Activated T-helper 1 cell treated with anti-CD3 and anti-CD28 coated beads, Interleukin-12 subunit alpha, Interleukin-12 subunit beta, Interleukin-2, Interleukin-4 antibody, amounts not matched to agents 30 ng/mL and 10 ng/mL and 1 ng/mL, durations not matched to agents 14 hours and 24 hours and 36 hours (primary cell): ENCODE measurements at places on chromosomes 3 and 15.

- DNase-seq, result peak; percentile 2
Observed at GRCh38 chr3:149174901-149175300, 45.5 kb downstream of the HPS3 start.

- DNase-seq, result no peak
Observed at GRCh38 chr3:151707216-151707615, 26.5 kb upstream of the AADACL2 start.

DNA sequence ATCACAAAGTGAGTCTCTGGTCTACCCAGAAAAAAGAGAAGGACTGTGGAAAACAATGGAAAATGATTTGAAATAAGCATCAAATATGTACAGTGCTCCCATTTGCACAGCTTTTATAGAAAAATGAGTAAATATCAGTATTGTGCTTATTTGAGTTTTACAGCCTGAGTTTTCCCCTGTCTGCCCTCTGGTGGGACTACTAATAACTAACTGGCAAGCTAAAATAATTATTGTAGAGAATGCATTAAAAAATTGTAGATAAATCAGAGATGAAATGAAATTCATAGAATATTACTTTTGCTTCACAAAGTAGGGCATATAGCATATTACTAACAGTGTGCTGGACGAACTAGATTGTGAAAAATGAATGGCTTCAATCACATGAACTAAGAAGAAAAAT is 287.1 kb downstream of the NAALADL2 start:
- DNase-seq, result no peak

GRCh38 chr3:140355481-140355880 is 322.4 kb upstream of the TRIM42 start:
- no peak for DNase-seq

GRCh38 chr3:15284121-15284889 is 48.1 kb downstream of the SH3BP5 start:
- no peak for DNase-seq

- DNase-seq, result no peak
Observed at GRCh38 chr3:186365202-186365974, 3.4 kb upstream of the DGKG start.

GRCh38 chr15:40344631-40345120 is 3.9 kb upstream of the CCDC9B start:
- DNase-seq, result peak; percentile 64

- DNase-seq, result no peak
Observed at GRCh38 chr15:36943508-36944361, 156.6 kb downstream of the MEIS2 start.

DNA sequence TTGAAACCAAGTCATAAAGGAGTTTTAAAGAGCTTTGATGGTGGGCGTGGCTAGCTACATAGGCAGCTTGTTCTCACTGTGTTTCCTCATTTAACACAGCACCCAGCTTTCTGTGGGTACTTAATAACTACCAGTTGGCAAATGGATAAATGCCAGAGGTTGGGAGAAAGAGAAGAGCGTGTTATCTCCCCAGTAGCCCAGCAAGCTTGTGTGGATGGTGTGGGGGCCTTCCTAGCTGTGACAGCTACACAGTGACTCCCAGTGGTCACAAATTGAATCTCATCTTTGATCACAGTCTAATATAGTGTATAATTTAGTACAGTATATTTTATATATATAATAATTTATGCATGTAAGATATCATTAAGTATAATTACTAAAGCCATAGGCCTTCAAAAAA is 984.1 kb downstream of the EPHA3 start:
- DNase-seq, result no peak

- DNase-seq, result no peak
Observed at GRCh38 chr15:62940093-62940754, 102.3 kb upstream of the TPM1 start.

DNA sequence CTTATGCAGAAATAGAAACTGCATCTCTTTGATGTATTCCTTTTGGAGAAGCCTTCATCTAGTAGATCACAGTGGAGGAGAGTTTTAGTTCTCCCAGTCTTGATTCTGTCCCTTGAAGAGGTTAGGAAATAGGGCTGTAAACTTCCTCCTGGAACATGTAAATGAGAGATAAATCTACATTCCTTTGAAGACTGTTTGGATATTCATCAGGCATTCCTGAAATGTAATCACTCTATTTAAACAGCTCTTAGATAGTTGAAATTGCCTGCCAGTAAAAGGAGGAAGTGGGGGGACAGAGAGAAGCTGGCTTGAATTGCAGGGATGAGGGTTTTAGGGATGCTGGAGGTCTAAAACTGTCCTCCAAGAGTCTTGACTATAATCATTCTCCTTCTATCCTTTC is 254.3 kb upstream of the LRRC3B start:
- no peak for DNase-seq

DNA sequence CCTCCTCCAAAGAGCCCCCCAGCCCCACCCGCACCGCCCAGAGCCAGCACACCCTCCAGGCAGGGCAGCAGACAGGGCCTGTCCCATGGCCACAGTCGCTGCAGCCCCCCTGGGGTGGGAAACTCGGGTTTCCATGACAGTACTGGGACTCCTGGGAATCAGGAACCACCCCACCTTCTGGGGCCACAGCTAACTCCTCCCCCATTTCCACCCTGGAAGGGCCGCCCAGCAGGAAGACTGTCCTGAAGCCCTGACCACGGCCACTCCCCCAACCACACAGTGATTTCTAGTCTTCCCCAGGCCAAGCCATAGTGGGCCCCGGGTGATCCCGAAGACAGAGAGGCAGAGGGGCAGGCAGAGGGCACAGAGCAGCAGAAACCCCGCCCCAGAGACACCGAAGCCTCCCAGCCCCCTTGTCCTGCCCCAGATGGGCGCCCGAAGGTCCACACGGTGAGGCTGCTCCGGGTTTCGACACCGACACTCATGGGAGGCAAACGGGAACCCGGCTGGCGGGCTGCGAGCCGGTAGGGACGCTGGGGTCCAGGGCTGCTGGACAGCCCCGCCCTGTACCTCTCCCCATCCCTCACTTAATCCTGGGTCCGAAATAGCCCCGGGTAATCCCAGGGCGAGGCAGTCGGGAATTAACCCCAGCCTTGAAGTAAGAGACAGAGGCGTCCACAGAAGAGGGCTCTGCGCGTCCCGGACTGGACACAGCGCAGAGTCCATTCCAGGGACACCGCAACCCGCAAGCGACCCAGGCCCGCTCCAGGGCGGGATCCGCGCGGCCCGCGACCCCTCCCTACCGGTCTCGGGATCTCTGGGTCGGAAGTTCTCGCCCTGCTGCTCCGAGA is 138.4 kb downstream of the NUP210 start:
- DNase-seq, result no peak

- DNase-seq, result no peak
Observed at GRCh38 chr15:92538115-92538514, 117.5 kb downstream of the FAM174B start.

DNA sequence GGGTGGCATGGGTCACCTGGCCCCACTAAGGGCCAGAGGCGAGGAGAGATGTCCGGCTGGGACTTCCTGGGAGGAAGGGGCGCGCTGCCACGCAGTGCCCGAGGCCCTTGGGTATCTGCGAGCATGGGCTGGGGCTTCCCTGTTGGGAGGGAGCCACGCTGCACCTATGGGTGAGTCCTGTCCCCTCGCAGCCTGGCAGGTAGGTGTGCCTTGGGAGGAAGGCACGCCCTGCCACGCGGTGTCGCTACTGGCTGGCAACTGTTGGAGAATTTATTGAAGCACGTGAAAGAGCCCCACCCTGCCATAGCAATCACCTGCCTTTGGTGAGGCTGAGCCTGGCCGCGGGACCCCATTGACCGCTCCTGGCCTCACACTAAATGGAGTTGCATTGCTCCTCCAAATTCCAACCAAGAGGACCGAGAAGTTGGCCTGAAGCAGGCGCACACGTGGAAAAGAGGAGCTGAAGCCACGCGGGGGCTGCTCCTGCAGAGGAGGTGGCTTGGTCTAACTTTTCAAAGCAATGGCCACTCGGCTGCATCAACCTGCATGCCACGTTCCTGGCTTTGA is 134.2 kb downstream of the TJP1 start:
- no peak for DNase-seq
